Right lobe of liver (tissue), 6 donors: ENCODE measurements at places on chromosomes 11 and 22. TPM values are rescaled to one million over a fixed set of nuclear protein-coding genes. Genes with fewer than 3 reads are reported as not detected.

The SLC25A18 gene
- 42.4 TPM for total RNA-seq

The RIC8A gene
- total RNA-seq, result 54.0 TPM

The HTR3A gene
- total RNA-seq, result 0.25 TPM

The XKR3 gene
- not detected for total RNA-seq

The E2F8 gene
- total RNA-seq, result 0.73 TPM

DNA sequence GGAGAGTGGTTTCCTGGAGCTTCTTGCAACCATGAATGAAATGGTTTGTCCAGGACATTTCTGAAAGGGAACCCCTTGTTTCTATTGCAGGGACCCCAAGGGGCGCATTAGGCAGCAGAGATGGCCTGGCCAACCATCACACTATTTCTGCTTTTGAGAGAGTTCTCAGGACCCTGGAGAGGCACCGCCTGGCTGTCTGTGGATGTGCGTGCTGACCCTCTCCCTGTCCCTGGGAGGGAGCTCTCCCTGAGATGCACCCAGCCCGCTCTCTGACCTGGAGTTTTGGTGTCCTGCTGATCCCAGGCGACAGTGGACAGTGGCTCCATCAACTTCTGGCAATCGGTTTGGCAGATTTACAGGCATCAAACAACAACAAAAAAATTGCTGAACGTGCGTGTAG lies 80.3 kb upstream of the SLC22A12 start:
- DNase-seq, result no peak

GRCh38 chr22:19169947-19170318 lies 8.6 kb downstream of the SLC25A1 start:
- no peak for DNase-seq

DNA sequence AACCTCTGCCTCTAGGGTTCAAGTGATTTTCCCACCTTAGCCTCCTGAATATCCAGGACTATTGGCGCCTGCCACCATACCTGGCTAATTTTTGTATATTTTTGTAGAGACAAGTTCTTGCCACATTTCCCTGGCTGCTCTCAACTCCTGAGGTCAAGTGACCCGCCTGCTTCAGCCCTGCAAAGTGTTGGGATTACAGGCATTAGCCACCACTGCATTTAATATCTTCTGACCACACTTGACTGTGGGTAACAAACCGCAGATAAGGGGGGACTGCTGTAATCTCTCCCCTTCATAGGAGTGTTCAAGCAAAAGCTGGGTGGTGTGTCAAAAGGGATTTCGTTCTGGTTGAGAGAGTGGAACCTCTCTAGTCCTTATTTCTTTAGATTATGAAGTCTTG lies 53.4 kb downstream of the GRAMD1B start:
- DNase-seq, result no peak

DNA sequence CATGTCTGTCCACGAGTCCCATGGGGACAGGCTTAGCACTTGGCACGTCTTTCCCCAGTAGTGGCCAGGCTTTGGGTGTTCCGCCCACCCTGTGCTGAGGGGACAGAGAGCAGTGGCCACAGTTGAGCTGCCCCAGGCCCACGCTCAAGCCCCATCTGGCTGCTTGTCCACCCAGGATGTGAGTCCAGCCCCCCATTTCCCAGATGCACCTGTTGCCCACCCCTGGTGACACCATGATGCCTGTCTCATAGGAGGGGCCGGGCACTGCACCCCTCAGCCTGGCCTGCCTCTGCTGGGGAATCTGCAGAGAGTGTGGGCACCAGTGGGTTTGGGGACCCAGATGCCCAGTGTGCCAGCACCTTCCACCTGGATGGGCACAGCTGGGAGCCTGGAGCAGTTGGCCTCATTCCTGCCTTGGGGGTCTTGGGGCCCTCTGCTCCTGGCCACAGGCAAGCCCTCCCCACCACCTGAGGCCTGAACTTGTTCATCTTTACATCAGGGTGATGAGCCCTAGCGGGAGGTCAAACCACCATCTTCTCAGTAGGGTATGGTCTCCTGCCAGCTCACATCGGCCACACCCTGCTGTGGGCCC lies 5.7 kb downstream of the SIGIRR start:
- peak; percentile 72 for DNase-seq

DNA sequence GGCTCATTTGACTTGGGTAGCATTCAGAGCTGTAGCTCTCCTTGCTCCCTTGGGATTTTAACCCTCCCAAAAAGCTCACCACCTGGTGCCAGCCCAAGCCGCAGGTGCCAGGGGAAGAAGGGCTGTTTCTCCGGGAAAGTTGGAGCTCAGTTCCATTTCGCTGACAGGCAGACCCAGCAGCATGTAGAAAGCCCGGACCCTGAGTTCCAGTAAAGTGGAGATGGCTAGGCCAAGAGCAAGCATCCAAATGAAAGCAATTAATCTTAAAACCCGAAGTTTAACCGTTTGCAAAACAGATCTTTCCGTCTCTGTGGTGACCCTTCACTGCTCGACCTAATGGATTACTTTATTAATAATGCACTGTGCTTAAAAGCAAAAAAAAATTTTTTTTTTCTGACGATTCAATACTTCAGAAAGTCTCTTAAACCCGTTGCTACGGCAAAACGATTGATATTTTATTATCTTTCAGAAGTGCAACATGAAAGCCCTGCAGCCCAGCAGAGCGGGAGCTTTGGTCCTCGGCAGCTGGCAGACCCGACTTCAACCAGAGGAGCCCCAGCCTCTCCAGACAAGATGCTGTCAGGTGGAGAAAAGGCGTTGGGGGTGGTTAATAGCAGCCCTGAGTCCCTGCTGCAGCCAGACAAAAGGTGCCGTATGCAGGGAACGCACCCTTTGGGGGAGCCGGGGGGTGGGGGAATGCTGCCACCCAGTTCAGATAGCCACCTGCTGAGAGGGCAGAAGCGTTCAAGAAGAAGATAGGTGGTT lies 3.3 kb downstream of the LMO1 start:
- DNase-seq, result peak; percentile 26

DNA sequence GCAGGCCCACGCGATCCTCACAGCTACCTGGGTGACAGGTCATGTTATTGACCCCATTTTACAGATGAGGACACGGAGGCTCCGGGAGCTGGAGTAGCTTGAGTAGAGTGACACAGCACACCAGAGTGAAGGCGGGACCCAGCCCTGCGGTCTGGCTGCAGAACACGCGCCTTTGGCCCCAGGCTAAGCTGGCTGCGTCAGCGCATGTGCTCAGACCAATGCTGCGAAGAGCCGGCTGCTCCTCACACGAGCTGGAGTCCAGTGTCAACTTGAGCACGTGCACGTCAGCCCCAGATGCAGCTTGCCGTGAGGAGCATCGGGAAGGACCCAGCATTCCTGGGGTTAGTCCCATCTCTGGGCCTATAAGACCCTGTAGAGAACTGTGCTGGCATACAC lies 49.9 kb downstream of the SCUBE1 start:
- DNase-seq, result no peak

DNA sequence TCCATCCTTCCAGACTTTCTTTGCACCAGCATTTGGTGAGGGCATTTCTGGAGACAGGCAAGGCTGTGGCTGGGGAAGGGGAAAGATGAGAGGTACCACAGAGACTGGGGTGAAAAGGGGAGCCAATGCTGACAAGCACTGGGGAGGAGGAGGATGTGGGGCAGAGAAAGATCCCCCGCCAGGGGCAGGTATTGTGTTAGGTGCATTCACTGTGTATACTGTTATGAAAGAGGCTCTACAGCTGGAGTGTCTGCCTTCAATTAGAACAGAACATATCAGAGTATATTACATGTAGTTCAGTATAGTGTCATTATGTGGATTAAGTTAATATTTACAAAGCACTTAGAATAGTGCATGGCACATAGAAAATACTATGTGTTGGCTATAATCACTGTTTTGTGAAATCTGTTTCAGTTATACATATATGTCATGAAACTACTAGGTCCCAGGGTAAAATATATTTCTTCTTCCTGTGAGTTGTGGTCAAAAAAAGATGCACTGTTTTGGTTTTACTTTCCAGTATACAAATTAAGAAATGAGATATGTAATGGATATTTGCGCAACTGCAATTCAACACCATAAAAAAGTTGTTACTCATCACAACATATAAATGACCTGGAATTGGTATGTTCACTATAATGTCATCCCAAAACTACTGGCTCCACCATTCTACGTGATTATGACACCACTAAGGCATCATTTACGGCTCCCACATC lies 8.4 kb downstream of the MSANTD2 start:
- no peak for DNase-seq
